Activated CD4-positive, CD25-positive, alpha-beta regulatory T cell (primary cell): ENCODE measurements at places on chromosomes 2 and 18.

- DNase-seq = no peak
Measured at GRCh38 chr2:219912491-219912921, 285.1 kb downstream of the SLC4A3 start.

DNA sequence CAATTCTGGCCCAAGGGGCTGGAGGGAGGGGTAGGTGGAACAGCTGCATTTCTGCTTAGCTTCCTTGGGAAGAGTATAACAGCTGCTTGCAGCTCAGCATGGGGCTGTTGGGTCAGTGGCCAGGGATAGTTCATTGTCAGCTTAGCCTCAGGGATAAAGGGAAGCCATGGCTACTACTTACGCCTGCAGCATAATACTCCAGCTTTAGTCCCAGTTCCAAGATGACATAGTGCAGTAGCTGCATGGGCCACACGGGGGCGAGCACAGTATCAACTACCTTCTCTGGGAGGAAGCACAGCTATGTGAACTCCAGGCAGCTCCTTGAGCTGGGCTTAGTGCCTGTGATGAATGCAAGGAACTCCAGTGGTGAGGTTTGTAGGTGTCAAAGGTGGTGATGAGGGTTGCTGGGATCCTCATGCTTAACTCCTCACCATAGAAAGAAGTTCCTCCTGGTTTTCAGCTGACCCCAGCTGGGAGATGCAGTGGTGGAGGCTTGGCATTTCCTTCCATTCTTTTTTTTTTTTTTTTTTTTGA lies 35.4 kb upstream of the RHOB start:
- peak; percentile 38 for DNase-seq

- no peak for DNase-seq
Measured at GRCh38 chr18:74284191-74284979, 7.4 kb downstream of the CYB5A start.

- DNase-seq = no peak
Measured at GRCh38 chr2:72636210-72636609, 189.6 kb downstream of the EXOC6B start.

GRCh38 chr2:74566754-74567085 lies 12.2 kb downstream of the DOK1 start:
- no peak for DNase-seq

DNA sequence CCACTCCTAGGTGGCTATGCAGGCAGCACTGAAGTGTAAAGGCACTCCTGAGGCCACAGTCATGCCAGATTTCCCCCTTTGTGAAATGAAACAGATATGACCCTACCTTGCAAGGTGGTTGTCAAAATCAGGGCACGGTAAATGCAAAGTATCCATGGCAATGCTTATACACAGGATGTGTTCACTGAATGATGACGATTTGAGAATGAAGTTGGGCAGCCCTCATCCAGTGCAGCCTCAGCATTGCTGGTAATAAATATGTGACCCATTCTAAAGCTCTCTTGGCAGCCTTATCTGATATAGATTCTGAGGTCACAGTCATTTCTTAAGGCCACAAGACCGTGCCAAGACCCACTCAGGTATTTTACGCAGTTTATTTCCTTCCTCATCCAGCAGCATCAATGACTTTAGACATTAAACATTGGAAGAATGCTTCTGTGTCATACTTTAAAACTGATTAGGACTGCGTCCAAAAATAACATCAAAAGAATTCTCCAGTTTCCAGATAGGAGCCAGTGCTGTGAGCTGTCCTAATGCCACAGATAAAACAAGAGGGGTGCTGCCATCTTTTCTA lies 125.5 kb upstream of the SERTAD2 start:
- DNase-seq = no peak

DNA sequence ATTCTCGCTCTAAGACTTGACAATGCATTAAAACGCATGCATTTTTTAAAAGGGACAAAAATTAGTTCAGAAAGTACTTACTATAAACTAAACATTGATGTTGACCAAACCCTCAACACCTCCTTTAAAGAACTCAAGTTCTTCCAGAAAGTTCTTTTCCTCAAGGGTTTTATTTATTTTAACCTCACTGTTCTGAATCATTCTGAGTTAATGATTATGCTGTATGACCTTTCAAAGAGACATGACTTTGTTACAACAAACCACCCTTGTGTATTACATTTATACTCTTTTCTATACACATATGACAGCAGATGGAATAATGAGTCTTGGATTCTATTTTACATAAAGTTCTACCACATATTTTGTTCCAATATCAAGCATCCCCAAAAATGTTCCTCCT lies 139.8 kb upstream of the CCDC150 start:
- no peak for DNase-seq

GRCh38 chr2:207330912-207331311 lies 165.2 kb upstream of the KLF7 start:
- DNase-seq = no peak

DNA sequence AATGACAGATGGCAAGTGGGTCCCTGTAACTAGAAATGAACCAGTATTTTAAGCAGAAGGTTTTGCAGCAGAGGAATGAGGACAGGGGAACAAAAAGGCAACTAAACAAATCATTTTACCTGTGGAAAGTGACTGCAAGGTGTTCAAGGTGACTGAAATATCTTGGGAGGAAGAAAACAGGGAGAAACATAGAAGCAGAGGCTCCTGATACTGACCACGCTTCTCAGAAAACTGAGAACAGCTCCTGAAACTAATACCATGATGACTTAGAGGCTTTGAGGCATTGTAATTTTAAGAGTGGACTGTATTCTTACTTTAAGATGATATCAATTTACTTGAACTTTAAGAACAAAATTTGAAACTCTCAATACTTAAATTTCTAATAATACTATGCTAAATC lies at the start of gene DYTN:
DYTN (minus strand) TSS at position 101 of the 400 bp plus-strand sequence. CDS start 117 bp downstream, outside the sequence.
- DNase-seq = no peak

DNA sequence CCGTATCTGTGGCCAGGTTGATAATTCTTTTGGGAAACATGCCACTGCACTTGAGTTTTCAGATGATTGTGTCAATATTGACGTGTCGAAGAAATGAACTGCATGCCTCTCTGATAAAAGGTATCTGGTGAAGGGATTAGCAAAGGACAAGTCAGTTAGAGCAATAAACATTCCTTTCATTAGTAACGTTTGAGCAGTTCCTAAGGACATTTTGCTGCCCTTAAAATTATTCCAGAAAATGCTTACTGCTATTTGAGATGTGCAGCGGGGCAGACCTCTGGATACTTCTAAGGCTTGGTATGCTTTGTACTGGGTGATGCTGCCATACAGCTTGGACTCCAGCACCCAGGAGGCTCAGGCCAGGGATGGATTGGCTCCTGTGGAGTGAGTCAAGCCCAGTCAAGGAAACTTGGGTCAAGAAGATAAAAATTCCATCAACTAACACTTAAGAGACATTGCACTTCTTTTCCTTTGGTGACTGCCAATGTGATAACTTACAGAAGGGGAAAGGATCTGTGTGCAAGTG lies 166.7 kb downstream of the FHOD3 start:
- DNase-seq = no peak

- no peak for DNase-seq
Measured at GRCh38 chr2:132999421-132999820, 329.4 kb upstream of the LYPD1 start.

GRCh38 chr2:181330286-181330685 lies 126.9 kb upstream of the ITGA4 start:
- DNase-seq = no peak

DNA sequence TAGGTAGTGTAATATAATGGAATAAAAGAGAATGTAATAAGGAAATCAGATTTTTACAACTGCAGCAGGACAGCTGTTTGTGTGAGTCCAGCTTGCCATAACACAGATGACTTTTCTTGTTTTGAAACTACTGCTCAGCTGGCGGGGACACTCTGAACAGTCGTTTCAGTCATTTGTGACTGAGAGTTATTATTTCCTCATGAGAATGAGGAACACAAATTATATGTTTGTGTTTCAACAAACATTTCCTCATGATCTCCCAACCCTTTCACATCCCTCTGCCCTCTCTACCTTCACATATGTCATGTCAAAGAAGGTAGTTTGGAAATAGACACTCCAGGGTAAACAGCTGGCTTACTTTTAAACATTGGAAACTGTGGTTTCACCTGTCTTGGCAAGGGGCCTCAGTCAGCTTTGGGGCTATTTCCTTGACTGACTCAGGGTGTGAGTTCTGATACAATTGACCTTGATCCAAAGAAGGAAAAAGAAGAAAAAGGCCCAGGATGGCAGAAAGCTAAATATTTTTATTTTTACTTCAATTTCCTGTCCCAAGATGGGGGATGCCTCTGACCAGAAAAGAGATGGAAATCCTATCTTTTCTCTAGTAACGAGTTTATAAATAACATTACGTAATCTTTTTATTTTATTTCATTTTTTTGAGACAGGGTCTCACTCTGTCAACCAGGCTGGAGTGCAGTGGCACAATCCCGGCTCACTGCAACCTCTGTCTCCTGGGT lies 593 bp downstream of the SP140L start:
- no peak for DNase-seq

DNA sequence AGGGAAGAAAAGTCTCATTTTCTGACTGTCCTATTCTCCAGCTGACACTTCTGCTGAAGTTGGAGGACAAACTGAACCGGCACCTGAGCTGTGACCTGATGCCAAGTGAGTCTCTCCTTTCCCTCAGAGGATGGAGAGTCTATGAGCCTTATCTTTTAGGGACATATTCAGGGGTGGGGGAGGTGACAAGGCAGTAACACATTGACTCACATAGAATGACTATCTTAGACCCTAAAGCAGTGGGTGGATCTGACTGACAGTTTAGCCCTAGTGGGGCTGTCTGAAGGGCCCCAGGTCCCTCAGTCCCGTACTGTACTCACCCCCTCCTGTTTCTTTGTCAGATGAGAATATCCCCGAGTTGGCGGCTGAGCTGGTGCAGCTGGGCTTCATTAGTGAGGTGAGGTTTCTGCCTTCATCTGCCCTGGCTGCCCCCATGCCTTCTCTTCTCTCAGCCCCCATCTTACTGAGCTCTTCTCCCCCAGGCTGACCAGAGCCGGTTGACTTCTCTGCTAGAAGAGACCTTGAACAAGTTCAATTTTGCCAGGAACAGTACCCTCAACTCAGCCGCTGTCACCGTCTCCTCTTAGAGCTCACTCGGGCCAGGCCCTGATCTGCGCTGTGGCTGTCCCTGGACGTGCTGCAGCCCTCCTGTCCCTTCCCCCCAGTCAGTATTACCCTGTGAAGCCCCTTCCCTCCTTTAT lies 805 bp upstream of the KRTCAP3 start:
- DNase-seq = no peak

DNA sequence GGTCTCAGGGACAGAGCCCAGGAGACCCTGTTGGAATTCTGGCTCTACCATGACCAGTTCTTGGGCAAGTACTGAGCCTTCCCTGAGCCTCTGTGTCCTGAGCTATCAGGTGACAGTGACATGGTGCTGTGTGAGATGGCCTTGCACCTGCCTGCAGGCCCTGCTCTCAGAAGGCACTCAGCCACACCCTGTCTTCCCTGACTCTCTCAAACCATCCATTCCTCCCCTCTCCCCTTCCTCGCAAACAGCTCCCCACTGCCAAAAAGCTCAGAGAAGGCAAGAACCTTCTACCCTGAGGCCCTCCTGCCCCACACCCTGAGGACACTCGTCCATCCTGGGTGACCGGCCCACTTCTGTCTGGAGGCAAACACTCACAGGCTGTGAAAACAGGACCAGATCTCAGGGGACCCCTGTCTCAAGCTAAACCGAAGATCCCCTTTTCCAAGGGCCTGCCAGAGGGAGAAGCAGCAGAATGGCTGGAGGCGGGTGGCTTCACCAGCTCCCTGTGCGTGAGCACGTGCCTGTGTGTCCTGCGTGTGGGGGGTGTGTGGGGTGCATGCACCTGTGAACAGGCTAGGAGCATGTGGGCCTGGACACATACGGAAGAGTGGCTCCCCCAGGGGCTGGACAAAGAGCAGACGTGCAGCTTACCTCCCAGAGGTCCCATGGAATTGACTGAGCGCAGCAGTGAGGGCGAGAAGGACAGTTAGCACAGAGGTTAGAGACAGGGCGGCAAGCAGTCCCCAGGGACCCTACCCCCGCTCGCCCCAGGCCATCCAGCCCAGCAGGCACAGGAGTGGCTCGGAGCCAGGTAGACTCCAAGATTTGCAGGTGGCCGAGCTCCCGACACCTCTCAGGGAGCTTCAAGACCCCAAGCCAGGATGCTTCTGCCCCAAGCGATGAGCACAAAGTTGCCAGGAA lies 53.9 kb downstream of the BIN1 start:
- DNase-seq = no peak

DNA sequence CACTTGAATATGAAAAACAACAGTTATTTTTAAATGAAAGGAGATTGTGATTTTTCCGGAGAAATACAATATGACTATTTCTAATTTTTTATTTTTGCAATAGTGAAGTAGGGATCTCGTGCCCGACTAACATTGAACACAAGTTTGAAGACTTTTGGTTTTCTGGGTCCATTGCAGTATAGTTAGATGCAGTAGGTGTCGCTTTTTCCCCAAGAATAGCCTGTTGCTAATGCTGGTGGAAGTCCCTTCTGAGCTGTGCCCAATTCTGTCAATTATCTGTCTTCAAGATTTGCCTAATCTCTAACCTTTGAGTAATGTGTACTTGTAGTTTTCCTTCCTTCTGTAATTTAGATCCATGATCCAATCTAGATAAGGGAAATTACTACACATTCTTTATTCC lies 36.5 kb downstream of the SEMA4F start:
- no peak for DNase-seq

DNA sequence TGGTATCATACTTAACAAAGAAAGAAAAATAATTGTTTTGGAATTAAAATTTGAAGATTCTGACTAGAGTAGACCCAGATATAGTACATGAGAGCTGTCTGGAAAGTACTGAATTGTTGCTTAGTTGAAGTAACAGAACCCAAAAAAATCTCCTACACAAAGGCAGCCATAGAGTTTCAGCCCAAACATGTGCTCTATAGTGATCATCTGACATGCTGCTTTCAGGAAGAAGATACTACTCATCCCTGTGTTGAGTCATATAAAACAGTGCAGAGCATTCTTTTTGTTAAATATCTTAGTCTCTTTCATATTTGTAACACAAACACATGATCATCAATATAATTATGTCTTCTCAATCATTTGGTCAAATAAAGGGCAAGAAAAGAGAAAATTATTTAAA lies 84.8 kb upstream of the PTPRM start:
- DNase-seq = no peak

DNA sequence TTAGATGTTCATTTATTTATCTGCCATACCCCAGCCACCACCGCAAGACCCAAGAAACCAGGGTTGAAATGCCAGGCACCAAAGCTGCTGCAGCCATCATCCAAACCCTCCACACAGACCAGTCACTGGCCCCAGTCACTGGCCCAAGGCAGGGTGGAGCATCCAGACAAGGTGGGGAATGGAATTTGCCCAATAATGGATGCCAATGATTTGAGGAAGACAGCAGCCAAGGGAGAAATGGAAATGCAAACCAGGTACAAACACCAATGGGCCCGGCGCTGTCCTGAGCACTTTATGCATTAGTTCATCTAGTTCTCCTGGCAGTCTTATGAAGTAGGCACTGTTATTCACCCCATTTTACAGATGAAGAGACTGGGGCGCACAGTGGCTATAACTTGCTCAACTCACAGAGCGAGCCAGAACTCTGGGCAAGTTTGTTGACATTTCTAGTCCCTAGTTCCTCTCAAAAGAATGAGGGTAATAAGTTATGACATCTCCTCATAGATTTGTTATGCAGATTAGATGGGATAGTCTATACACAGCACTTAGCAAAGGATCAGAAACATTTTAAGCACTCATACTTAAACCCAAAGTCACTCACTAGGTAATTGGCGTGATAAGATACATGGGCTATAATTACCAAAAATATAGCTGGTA lies 173.3 kb downstream of the TMEM247 start:
- no peak for DNase-seq

GRCh38 chr2:176873403-176873802 lies 339.2 kb upstream of the HNRNPA3 start:
- no peak for DNase-seq
